CD8-positive, alpha-beta memory T cell (primary cell): ENCODE measurements at places on chromosomes 2 and 18.

- DNase-seq = no peak
These were observed 128.1 kb downstream of the GLI2 start for GRCh38 chr2:120863661-120864320.

DNA sequence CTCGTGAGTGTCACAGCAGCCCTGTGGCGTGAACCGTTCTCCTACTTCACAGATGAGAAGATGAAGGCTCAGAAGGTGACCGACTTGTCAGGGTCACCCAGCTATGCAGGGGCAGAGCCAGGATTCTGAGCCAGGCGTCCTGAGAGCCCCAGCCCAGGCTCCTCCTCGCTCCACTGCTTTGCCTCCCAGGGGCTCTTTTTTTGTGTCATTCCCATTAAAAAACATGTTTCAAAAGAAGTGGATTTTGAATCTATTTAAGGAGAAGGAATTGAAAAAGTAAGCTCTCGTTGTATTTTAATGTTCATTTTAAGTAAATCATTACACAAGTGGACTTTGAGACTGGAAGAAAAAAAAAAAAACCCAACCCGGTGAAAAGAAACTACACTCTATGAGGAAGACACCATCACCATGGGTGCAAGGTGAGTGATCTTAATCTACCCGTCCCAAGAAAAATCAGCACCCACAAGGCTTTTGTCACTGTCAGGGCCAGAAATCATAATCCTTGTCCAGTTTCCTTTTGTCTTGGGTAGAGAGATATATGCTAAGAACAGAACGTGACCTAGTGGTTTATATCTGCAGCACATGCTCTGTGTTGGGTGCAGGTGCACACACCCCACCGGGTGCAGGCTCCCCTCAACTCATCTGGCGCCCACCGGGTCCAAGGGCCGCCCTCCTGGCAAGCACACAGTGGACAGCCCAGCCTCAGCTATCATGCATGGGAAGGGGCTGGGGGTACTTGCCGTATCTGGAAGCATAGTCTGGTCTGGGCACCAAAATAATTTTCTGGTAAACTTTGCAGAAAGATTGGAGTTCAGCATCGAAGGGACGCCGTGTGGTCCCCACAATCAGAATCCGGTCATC is 73.5 kb upstream of the ASB18 start:
- no peak for DNase-seq

DNA sequence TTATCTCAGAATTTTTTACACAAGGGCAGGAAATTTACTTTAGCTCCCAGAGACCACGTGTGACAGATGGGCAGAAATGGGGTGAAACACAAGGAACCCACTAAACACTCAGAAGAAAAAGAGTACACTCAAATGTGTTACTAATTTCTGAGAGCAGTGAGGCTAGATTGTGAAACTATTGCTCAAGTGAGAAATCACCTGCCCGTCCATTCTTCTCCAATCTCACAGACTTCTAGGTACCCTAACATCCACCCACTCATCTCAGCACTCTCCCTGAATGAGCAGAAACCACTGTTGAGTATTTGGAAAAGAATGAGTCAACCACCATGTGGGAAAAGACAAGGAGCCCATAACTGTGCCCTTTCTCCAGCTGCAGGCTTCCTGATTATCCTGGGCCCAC is 293.0 kb upstream of the CDH2 start:
- DNase-seq = no peak

GRCh38 chr2:174764280-174765255 is at the start of gene CHRNA1:
CHRNA1 (minus strand) TSS chr2:174764472; CDS start chr2:174764394, 78 bp downstream.
- no peak for DNase-seq

DNA sequence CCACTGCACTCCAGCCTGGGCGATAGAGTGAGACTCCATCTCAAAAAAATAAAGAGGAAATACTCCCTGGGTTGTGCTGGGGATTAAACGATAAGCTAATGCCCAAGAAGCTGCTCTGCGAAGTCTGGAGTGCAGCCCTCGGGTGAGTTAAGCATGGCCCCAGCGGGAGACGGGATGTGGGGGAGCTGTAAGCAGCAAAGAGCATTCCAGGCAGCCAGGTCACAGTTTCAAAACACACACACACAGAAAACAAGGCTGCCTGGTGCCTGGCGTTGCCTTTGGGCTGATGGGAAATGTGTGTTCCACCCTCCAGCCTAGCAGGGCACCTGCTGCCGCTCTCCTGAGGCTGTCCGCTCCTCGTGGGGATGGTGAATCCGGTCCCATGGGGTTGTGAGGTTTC is 24.1 kb downstream of the ODC1 start:
- no peak for DNase-seq

- no peak for DNase-seq
These were observed 218.4 kb downstream of the ANAPC1 start for GRCh38 chr2:111665551-111666116.

DNA sequence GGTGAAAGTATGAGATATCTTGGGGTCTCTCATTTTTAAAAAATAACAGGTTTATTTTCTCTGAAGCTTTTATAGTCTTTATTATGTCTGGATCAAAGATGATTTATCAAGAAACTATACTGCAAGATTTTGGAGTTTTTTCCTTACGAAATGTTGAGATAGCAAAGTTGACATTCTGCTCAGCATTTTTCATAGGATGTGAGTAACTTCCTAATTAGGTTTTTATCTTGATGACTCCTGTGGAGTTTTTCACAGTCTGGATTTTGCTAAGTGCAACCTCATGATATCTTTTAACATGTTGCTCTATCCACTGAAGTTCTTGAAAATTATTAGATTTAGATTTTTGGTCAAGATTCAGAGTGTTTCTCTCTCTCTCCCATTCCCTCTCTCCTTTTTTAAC is 17.8 kb downstream of the TCF7L1 start:
- DNase-seq = no peak

GRCh38 chr18:41526054-41526453 is 429.0 kb upstream of the PIK3C3 start:
- no peak for DNase-seq

- DNase-seq = no peak
These were observed 433.2 kb downstream of the FBXO15 start for GRCh38 chr18:73714466-73714865.

DNA sequence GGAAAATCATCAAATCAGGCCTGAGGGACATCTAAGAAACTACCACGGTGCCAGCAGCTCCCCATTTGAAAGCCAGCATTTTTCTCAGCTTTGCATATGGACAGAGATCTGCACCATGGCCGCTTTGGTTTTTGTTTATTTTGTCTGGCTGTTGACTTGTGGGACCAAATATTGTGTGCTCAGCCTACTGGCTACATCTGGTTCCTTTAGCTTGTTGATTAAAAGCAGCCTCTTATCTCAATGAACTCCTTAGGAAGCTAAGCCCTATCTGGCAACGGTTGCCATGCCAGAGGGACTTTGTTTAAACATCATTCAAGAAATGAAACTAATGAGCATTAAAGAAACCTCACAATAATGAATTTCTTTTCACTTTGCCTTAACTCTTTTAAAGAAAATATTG is 32.4 kb upstream of the CCDC150 start:
- DNase-seq = no peak

GRCh38 chr2:98649135-98649991 is 41.0 kb downstream of the UNC50 start:
- DNase-seq = peak; percentile 74

DNA sequence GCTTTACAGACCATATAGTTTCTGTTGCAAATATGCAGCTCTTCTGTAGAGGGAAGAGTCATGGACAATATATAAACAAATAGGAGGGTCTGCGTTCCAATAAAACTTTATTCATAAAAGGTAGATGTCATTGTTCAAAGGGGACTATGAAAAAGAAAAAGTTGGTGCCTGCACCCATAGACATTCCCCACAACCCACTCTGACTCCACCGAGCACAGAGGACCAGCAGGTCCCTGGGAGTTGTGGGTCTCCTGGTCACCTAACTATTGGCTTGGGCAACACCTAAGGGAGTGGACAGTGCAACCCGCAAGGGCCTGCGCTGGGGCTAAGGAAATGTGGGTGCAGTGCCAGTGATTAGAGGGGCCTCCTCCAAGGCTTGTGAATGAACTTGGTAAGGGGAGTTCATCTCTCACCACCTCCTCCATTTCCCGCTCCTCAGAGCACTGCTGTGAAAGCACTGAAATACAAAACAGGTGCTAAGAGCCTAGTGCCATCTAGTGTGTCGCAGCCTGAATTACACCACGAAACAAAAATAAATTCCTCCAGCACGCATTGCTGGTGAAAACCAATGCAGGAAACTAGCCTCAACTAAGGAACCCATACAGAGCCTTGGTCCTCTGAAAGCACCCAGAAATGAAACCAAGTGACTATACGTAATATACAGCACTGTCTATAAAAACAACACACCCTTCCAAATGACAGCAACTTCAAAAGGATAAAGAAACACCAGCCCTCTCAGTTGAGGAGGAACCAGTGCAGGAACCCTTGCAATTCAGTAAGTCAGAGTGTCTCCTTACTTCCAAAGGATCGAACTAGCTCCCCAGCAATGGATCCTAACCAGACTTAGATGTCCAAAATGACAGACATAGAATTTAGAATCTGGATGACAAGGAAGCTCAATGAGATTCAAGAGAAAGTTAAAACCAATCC is 166.6 kb downstream of the RNF144A start:
- DNase-seq = no peak

- DNase-seq = peak; percentile 34
These were observed 10.2 kb downstream of the PROKR1 start for GRCh38 chr2:68653538-68653982.

DNA sequence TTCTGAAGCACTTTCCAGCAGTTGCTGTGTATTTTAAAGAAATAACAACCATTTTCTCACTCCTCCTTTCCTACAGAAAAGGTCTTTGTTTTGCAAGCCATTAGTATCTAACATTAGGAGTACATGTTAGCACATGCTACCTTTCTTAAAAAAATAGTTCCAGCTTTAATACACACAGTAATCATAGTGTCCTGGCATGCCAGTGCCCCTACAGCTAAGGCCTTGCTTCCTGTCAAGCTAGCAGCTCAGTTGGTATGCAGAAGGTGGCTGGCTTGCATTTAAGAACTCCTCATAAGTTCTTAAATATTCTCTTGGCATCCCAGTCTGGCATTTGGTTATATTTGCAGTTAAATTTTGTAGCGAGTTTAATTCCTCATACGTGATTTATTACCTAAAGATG is 141.3 kb upstream of the IL1R2 start:
- no peak for DNase-seq

GRCh38 chr18:46656326-46657114 is 500 bp downstream of the LOXHD1 start:
- DNase-seq = no peak

DNA sequence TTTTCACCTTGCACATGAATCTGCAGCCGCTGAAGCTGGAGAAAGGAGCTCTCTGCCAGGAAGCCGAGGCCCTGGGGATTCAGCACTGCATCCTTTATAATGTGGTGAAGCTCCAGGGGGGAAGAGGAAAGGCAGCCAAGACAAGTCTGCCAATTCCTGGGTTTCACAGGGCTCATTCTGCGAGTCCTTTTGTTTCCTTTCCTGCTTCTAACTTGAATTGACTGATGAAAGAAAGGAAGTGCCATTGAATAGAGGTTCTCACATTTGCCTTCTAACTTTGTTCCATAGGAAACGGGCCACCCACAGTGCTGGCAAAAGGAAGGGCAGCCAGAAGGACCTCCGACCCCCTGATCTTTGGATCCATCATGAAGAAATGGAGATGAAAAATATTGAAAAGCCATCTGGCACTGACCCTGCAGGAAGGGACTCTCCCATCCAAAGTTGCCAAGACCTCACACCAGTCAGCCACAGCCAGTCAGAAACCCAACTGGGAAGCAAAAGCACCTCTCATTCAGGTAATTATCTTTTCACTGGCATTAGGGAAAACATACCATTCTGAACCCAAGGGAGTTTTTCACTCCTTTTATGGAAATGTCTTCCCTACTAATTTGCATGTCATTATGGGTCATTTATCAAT is 765.4 kb downstream of the MBD2 start:
- no peak for DNase-seq
